H1 (cell line): ENCODE measurements at places on chromosomes 7 and 10. TPM values are rescaled to one million over a fixed set of nuclear protein-coding genes. Genes with fewer than 3 reads are reported as not detected.

GIMAP5 gene
- not detected in 2 replicates for total RNA-seq

DNA sequence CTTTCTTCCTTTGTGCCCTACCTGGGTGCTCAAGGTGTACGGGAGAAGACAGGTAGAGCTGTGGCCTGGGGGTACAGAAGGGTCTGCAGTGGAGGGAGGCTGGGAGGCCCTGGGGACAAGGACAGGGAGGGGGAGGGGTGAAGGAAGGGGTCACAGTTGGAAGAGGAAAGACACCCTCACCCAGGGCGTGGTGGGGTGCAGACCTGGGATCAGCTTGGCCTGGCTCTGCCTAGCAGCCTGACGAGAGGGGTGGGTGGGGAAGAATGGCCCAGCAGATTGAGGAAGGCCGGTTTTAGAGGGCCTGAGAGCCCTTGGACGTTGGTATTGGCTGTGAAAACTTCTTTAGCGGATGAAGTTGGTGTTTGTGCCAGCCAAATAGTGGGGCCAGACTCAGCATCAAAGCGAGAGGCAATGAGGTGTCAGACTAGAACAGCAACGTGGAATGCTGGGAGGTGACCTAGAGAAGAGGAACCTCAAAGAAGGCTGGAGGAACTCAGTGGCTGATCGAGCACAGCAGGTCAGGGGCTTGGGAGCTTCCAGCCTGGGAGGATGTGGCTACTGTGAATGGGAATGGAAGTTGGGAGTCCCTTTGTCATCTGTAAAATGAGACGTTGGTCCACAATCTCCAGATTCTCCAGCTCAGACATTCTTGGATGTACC lies 18.1 kb upstream of the TRIM8 start:
- DNase-seq, result no peak

HMX2 gene
- total RNA-seq, result 1.3 and 2.0 TPM in 2 replicates

CTAGE4 gene
- 9.8 and 10.3 TPM in 2 replicates for total RNA-seq

GRCh38 chr7:12650080-12650479 lies 37.4 kb upstream of the ARL4A start:
- no peak for DNase-seq

- DNase-seq, result no peak
Measured at GRCh38 chr10:27838361-27838760, 92.7 kb upstream of the MKX start.

DNA sequence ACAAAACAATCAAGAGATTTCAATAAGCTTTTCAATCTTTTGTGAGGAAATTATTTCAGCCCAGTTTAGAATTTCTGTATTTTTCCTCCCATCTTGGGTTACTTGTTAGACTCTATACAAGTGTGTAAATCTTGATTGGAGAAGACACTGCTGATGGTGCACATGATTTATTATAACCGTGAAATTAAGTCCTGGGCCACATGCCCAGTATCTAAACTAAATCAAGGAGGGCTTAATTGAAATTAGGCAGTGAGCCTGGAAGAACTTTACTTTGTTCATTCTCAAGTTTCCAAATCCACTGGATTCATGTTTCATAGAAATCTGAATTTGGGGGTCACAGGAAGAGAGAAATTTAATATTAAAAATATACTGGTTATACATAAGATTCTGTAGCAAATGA lies 44.5 kb downstream of the CSTF2T start:
- no peak for DNase-seq

- no peak for DNase-seq
Measured at GRCh38 chr7:38658921-38659320, 27.7 kb upstream of the AMPH start.

- DNase-seq, result no peak
Measured at GRCh38 chr7:117176206-117176605, 146.7 kb downstream of the WNT2 start.

GRCh38 chr7:36604806-36605205 lies 119.5 kb downstream of the AOAH start:
- no peak for DNase-seq

- DNase-seq, result no peak
Measured at GRCh38 chr7:158910254-158911053, 54.1 kb downstream of the DYNC2I1 start.

DNA sequence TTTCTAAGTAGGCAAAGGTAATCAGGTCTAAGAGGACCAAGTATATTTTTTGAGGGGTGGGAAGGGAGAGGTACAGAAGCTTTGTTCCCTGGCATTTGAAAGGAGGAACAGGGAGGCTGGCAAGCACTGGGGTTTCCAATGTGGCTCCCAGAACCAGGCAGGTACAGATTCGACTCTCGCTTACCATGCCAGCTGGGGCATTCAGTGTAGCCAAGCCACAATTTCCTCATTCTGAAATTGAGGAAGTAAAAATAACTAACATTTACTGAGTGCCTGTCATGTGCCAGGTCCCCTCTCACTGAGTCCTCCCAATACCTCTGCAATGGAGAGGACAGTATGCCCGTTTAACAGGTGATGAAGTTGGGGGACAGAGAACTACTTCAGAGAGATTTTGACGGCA lies 45.9 kb upstream of the BET1 start:
- DNase-seq, result no peak

GRCh38 chr7:151094675-151095074 lies 8.4 kb downstream of the AGAP3 start:
- DNase-seq, result no peak

- no peak for DNase-seq
Measured at GRCh38 chr7:95172420-95172819, 151.9 kb downstream of the PON1 start.

SFRP4 gene
- total RNA-seq, result not detected in 2 replicates

DNA sequence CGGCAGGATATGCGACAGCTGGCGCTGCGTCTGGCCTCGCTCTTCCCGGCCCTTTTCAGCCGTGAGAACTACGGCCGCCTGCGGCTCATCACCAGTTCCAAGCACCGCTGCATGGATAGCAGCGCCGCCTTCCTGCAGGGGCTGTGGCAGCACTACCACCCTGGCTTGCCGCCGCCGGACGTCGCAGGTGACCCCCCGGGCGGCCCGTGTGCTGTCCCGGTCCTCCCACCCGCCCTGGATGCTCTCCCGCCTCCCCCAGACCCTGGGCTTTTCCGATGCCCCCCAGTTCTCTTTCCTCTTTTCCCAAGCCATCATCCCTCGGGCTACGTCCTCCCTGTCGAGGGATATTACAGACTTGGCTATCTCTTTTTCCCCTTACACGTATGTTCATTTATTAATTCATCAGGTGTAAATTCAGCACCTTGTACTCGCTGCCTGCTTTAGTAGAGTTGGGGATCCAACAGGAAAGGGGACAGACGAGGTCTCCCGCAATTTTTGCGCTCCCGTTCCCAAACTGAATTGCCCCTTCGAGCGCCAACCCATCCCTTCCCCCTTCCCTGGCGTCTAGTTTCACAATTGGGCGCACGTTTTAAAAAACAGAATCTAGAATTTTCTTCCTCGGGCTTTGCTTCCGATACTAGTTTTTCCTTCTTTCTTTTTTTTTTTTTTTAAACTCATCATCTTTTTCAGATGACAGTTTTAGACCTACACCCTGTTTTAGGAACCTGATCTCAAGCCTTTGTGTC lies 846 bp downstream of the MINPP1 start:
- no peak for DNase-seq

GLCCI1 gene
- 27.7 and 29.1 TPM in 2 replicates for total RNA-seq

GRCh38 chr7:96710544-96710943 lies 898 bp upstream of the SEM1 start:
- DNase-seq, result no peak

DNA sequence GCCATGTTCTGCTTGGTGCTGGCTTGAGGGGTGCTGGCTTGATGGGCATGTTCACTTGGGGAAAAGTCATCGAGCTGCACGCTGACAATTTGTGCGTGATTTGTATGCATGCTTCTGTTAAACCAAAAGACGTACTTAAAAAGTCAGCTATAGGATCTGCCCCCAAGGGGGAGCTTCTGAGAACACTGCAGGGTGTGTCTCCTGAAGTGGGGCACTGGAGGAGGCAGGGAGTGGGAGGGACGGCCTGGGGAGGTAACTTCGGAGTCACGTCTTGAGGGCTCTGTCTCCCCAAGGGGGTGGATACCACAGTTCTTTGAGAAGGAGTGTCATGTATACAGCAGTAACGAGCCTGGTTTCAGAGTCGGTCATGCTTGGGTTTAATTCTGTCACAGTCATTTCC lies 406.5 kb downstream of the PLXNA4 start:
- no peak for DNase-seq

- DNase-seq, result no peak
Measured at GRCh38 chr7:99301496-99301895, 24.2 kb upstream of the ARPC1A start.

DNA sequence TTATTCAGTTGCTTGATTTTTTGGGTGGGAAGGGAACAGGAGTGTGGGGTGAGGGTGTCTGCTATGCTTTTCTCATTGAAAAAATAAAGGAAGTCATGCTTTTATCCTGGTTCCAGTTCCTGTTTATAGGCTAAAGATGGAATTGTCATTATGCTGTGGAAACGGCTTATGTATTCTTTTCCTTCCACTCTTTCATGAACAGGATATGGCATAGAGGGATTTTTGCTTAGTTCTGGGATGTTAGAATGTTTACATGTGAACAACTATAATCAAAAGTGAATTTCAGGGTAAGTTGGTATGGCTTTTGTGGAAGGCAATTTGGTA lies 35.9 kb upstream of the PTPN12 start:
- no peak for DNase-seq

DNA sequence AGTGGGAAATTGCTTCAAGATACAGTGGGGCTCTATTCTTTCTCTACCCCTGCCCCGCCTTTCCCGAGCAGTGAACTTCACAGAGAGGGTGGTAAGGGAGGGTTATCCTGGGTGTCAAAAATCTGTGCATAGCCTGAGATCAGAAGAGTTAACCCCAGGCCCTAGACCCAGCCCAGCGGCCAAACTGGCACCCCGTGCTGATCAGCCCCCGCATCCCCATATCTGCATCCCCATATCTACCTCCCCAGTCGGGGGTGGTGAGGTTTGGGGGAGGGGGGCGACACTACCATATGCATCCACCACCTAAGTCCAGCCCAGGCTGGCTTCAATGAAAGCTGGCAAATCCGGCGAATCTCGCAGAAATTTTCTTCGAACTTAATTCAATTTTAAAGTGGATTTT lies 7.0 kb upstream of the DLX6 start:
- no peak for DNase-seq

TWIST1 gene
- total RNA-seq, result 0.31 and 0.52 TPM in 2 replicates

LRMDA gene
- total RNA-seq, result 0.86 and 2.4 TPM in 2 replicates

- no peak for DNase-seq
Measured at GRCh38 chr10:5989756-5990155, 12.4 kb upstream of the IL15RA start.

AKR1C4 gene
- not detected in 2 replicates for total RNA-seq

NPFFR1 gene
- 0.06 TPM in 1 of 2 replicates, not detected in the other for total RNA-seq

DNA sequence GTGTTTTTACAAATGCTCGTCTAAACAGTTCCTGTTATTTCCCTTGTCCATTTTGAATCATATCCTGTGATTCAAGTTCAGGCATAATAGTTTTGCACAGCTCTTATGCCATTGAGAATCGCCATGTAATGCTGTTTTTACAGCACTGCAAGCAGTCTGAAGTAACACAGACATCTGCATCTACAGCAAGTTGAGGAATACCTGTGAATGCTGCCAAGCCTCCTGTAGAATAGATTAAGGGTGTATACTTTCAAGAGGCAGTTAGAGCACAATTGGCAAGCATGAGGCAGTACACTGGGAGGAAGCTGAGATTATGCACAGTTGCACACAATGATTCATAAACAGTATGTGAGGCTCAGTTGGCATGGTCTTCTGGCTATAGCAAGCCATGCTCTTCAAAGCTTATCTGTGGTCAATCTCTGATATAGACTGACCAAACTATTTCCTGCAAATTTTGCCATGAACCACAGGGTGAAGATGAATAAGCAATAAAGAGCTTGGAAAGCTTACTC lies 121.9 kb upstream of the AKR1E2 start:
- no peak for DNase-seq

DNA sequence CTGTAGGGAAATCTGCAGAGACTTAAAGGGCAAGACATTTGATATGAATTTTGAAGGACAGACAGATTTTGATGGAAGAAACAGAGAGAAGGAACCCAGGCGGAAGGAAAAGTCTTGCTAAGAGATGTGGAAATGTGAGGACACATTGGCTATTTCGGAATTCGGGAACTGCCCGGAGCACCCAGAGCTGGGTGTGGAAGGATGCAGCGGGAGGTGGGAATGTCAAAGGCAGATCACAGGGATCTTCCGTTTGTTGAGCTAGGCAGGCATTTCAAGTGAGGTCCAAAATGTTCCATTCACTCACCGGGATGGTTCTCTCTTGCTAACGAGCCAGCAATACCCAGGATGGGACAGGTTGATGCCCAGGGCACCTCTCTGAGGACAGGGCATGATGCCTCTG lies 87.2 kb upstream of the CTBP2 start:
- DNase-seq, result no peak

DNA sequence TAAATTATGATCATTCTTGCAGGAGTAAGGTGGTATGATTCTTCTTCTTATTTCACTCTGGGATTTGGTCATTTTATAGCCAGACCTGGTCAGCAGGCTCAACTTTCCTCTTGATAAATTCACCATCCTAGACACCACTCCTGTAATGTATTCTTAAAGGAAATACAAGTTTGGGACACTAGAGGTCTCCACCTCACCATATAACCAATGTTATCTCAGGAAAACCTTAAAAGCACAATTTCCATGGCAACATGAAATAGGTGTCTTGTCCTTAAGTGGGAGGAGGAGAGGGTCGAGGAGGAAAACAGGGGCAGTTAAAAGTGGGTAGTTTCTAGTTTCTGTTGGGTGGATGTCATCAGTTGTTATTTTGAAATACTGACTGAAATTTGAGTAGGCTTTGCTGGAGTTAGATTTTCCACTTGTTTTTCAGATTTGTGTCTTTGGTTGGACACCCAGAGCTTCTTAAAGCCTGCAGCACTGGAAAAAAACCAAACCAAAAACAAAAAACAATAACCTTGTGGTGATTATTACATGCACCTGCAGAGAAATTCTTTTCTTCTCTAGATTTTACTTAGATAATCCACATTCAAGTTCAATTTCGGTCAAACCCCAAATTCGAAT lies 163.1 kb downstream of the PRKCQ start:
- no peak for DNase-seq

DNA sequence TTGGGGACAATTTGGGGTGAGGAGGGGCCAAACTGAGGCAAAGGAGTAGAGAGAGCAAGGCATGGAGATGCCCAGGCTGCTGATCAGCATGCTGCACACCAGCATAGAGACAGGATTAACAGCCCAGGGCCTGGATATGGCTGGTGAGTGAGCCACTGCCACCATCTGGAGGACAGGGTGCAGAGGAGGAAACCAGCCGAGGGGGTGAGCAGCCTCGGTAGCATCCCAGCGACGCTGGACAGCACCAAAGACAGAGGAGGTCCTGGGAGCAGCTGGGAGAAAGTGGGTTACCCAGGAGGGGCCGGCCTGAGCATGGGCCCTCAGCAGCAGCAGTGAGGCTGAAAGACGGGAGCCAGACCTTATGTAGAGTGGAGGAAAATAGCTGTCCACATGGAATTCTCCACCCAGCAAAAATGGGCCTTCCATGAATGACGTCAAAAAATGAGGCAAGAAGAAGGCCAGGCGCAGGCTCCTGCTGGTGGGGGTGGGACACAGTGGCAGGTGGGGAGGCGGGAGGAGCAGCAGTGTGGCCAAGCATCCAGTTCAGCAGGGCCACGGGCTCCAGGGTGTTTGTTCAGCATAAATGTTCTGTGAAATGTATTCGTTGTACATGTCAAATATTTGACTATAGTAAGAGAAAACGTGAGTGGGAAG lies 16.7 kb downstream of the RET start:
- no peak for DNase-seq

GRCh38 chr7:90663176-90663575 lies 67.1 kb downstream of the CDK14 start:
- no peak for DNase-seq

GRCh38 chr10:109823196-109823595 lies 100.1 kb downstream of the XPNPEP1 start:
- DNase-seq, result no peak

- no peak for DNase-seq
Measured at GRCh38 chr7:46129831-46130230, 208.8 kb upstream of the IGFBP3 start.

- DNase-seq, result peak; percentile 77
Measured at GRCh38 chr7:101174322-101174854, 5.7 kb downstream of the NAT16 start.

KCNIP2 gene
- 4.7 and 6.0 TPM in 2 replicates for total RNA-seq
